Activated CD4-positive, alpha-beta T cell treated with anti-CD3 and anti-CD28 coated beads for 36 hours (primary cell): ENCODE measurements at places on chromosomes 2 and 18. TPM values are rescaled to one million over a fixed set of nuclear protein-coding genes. Genes with fewer than 3 reads are reported as not detected.

DNA sequence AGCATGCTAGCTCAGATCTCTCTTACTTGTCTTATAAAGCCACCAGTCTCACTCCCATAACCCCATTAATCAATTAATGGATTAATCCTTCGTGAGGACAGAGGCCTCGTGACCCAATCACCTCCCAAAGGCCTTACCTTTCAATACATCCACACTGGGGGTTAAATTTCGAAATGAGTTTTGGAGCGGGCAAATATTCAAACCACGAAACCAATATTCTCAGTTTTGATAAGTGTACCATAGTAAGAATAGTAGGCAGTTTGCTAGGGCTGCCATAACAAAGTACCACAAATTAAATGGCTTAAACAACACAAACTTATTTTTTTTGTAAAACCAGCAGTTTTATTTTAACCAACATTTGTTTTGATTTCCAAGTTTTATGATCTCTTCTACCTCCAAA lies 15.2 kb downstream of the HIBCH start:
- DNase-seq: no peak

GRCh38 chr18:3704556-3705344 lies 254.8 kb downstream of the TGIF1 start:
- DNase-seq: no peak

DNA sequence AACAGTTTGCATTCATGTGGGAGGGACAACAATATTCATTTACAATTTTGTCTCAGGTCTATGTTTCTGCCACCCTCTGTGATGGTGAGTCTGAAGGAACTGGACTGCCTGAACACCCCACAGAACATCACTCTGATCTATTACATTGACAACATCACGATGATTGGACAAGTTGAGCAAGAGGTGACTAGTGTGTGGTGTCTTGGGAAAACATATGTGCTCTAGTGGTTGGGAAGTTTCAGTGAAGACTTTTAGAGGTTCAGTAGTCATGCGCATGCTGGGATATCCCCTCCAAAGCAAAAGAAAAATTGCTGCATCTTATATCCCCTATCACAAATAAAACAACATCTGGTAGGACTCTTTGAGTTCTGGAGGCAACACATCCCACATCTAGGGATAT lies 18.6 kb upstream of the CTLA4 start:
- DNase-seq: no peak

GRCh38 chr18:75638776-75639471 lies 211.4 kb upstream of the SMIM21 start:
- no peak for DNase-seq

GRCh38 chr2:175035806-175036205 lies 30.6 kb upstream of the CHN1 start:
- DNase-seq: no peak

DNA sequence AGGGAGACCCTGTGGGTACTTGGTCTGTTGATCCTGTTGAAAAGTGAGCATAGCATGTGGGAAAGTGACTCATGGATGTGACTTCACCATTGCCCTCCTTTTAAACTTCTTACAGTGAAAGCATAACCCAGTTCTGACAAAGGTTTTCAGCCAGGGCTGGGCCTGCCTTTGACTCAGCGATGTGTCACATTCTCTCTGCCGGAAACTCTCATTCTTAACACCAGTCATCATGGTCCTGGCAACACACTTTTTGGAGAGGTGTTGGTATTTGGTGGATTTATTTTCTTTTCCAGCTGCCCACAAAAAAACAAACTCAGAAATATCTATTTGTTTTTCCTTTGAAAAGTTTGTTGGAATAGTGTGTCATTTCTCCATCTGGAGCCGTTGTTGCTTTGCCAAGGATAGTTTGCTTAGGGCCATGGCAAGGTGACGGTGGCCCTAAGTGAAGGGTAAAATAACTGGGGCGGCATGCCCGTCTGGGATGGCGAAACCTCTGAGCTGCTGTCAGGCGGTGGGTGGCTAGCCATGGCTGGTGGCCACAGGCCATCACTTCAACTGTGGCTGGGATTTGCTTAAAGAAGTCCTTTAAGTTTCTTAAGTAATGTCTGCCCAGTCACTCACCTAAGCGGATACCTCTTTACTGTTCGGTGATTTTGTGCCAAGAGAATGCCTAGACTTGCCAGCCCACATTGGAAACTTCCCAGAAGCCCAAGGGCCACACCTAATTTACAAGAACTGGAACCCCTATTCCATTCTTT lies 123.3 kb downstream of the LTBP1 start:
- DNase-seq: peak; percentile 76

DNA sequence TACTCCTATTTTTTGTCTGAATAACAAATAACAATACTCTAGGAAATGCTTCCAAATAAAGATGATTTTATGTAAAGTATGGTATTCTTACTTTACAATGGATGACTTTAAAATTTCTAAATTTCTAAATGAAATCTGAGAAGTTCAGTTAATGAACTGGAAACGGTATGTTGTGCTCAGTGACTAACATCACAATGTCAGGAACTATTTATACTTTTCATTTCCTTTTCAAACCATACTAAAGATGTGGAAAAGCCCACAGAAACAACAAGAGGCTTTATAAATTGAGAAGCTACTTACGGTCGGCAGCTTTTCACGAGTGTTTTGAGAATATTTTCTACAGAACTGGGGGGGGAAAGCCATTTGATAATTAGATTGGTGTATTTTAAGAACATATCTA lies 31.1 kb downstream of the PSME4 start:
- DNase-seq: no peak

GRCh38 chr2:217402761-217403383 lies 543.0 kb upstream of the TNP1 start:
- no peak for DNase-seq

DNA sequence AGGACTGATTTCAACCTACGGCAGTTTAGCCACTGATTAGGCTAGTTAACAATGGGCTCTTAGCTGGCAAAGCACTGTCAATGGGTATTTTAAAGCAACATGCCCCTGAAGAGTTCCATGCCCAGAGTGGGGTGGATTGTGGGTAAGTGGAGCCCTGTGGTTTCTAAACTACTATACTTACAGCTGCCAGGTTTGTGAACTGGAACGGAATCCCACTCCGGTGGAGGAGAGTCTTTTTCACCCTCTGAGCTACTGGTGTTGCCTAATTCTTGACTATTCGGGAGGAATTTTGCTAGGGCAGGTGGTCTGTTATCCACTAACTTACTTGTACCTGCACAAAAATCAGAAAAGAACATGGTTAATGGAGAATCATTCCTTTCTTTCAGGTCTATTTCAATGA lies 52.6 kb downstream of the ZAP70 start:
- DNase-seq: no peak

GRCh38 chr18:13287372-13287771 lies 68.8 kb downstream of the LDLRAD4 start:
- no peak for DNase-seq

GRCh38 chr2:173226899-173227698 lies 127.6 kb upstream of the CDCA7 start:
- no peak for DNase-seq

The SERPINB10 gene
- total RNA-seq: not detected

The ANKRD39 gene
- 23.6 TPM for total RNA-seq
